ENCODE measurements at places on chromosomes 4 and X.
A peak's percentile ranks its signal among the peaks of the same experiment; 100 is the strongest.

- DNase-seq = no peak
Observed at GRCh38 chrX:151816934-151817333, 82.4 kb downstream of the CNGA2 start.

- DNase-seq = peak; percentile 58
Observed at GRCh38 chrX:17024886-17025285, 78.4 kb downstream of the REPS2 start.

GRCh38 chr4:25970226-25970675 is 56.2 kb downstream of the SMIM20 start:
- no peak for DNase-seq

DNA sequence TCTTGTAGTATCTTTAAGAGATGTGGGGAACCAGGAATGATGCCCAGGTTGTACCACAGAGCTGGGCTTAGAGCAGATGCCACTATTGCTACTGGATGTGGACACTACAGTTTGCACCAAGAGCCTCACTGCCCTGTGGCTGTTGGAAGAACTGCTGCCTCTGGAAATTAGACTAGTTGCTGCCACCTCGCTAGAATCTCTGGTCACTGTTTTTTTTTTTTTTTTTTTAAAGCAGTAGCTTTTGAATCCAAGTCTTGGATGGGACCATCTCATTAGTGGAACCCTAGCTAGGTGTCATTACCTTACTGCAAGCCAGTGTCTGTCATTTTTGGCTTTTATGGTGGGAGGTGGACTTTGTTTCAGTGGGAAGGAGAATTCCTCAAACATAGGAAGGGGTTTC is 105.5 kb downstream of the ARHGAP10 start:
- DNase-seq = no peak

DNA sequence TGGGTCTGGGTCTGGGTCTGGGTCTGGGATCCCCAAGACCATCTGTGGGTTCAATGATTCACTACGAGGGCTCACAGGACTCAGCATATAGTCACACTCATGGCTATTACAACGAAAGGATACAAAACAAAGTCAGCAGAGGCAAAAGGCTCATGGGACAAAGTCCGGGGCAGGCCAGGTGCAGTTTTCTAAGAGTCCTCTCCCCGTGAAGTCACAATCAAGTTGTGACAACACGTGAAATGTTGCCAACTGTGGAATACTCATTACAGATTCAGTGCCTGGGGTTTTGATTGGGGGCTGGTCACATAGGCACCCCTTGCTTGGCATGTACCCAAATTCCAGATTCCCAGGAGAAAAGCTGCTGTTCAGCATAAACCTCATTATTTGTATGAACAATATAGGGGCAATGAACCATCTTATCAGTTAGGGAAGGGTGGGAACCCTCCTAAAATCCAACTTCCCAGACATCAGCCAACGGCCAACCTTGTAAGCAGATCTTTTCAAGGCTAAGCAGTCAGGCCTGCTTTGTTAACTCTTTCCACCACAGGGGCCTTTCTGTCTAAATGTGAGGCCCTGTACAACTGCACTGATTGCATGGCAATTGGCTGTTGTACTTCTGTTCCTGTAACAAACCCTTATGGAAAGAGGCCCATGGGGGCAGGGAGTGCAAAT is 58.2 kb upstream of the DIPK2B start:
- DNase-seq = peak; percentile 53

DNA sequence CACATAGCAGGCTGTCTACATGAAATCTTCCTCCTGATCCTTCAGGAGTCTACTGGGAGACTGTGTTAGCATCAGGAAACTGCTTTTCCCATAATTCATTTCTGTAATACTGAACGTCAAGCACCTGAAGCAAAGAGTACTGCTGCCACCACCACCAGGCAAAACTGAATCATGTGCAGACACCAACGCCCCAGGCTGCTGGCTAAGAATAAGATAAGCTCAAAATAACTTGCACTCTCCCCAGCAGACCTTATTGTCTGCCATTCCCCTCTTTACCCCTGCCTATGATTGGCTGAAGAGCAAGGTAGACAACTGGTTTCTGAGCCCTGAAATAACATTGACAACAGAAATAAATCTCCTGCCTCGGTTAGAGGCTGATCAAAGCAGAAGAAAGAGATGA is 70.1 kb downstream of the LHFPL1 start:
- DNase-seq = no peak

DNA sequence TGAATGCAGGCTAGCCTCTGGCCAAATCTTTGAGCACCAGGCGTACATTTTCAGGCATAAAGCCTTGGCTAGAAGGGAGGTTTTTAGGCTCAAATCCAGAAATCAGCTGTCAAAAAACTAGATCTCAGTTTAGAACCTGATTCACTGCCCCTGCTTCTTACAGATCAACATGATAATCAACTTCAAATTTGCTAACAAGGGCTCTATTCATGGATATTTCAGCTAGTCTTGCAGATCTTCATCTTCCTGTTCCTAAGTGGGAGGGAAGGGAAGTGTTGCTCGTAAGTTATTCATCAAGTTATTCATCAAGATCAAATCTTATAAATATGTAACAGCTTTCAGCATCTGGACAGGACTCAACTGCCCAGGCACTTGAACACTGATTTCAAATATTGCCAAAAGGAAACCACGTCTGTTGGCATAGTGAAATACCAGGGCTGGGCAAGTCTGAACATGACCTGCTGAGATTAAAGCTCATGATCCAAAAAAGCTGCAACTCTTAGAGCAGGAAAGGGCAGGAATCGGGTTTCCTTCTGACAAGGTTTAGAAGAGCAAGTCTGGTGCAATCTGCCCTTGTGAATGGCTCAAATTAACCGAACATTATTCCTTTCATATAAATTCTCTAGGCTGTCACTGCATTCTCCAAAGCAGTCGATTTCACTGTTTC is 200.3 kb downstream of the PDGFC start:
- DNase-seq = no peak

DNA sequence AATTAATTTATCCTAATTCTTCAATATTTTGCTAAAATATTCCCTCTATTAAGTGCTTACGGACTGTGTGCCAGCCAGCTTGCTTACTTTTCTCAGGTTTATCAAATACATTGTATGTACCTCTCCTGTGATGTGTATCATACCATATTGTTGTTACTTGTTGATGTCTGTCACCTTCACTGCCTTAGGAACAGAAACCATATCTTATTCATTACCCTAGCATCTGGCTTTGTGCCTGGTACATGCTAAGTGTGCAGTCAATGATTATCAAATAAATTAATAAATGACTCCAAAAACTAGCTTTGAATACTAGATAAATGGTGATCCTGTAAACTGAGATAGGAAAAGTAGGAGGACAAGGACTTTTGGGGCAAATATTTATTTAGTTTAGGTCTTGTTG is 6.9 kb downstream of the CLCN3 start:
- DNase-seq = no peak

- no peak for DNase-seq
Observed at GRCh38 chr4:173128199-173128890, 40.3 kb upstream of the GALNT7 start.

DNA sequence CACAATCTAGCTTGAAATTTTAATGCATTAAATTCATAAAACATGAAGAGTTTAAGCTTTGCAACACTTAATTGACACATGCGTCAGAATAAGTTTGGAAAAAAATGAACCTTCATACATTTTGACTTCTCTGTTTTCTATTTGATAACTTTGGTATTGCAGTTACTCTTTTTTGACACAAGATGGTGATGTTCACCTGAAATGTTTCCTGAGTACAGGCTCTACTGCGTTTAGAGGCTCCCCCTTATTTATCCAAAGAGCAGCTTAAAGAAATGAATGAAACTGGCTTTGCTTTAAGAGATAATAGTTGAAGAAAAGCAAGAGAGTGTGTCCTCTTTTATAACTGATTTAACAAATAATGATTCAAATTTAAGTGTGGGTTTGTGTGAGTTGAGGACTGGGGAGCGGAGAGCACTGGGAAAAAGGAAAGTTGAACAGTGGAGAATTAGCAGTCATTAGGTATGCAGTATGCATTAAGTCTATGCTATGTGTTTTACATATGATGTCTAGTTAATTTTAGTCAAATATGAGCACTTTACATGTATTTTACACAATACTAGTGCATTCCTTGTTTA is 180.6 kb upstream of the NUDT6 start:
- no peak for DNase-seq

- DNase-seq = no peak
Observed at GRCh38 chr4:107299646-107300045, 263.5 kb upstream of the DKK2 start.
